Parietal lobe (tissue), 2 donors: ENCODE measurements at places on chromosomes 6 and 20. TPM values are rescaled to one million over a fixed set of nuclear protein-coding genes. Genes with fewer than 3 reads are reported as not detected.

Gene ZBP1
- not detected for total RNA-seq

Gene PRR18
- total RNA-seq: not detected

Gene MTFR2
- total RNA-seq: 0.94 TPM

Gene DPPA5
- not detected for total RNA-seq

Gene SCRT2
- 6.3 TPM for total RNA-seq

Gene METTL24
- total RNA-seq: 1.6 TPM

Gene SNX21
- 21.3 TPM for total RNA-seq

Gene RHAG
- 0.31 TPM for total RNA-seq

Gene RBPJL
- total RNA-seq: not detected

Gene MRAP2
- 4.1 TPM for total RNA-seq

Gene ZSCAN23
- 36.3 TPM for total RNA-seq

Gene TNFAIP3
- 0.94 TPM for total RNA-seq

Gene TMEM14B
- total RNA-seq: 70.7 TPM

Gene SLC26A8
- 3.8 TPM for total RNA-seq

Gene TFAP2B
- not detected for total RNA-seq

Gene LCA5
- 14.7 TPM for total RNA-seq

Gene VTA1
- 124 TPM for total RNA-seq

Gene RIPPLY2
- 11.3 TPM for total RNA-seq

Gene TCF19
- total RNA-seq: 4.1 TPM

Gene CCM2L
- total RNA-seq: 2.8 TPM

Gene CD93
- total RNA-seq: 10.3 TPM

Gene DHX35
- total RNA-seq: 21.3 TPM

Gene MOXD1
- 26.9 TPM for total RNA-seq
